ENCODE measurements at places on chromosomes 2 and 18.

- H3K4me1 ChIP-seq = peaks cover 9% of the 10 kb centered on the region
- no peak overlapping the region for H3K4me3 ChIP-seq
- no peaks in the 10 kb centered on the region for H3K36me3 ChIP-seq
- DNase-seq = peak; percentile 26
- no peaks in the 10 kb centered on the region for H3K27me3 ChIP-seq
Measured at GRCh38 chr2:221780281-221780688, 208.2 kb upstream of the EPHA4 start.

DNA sequence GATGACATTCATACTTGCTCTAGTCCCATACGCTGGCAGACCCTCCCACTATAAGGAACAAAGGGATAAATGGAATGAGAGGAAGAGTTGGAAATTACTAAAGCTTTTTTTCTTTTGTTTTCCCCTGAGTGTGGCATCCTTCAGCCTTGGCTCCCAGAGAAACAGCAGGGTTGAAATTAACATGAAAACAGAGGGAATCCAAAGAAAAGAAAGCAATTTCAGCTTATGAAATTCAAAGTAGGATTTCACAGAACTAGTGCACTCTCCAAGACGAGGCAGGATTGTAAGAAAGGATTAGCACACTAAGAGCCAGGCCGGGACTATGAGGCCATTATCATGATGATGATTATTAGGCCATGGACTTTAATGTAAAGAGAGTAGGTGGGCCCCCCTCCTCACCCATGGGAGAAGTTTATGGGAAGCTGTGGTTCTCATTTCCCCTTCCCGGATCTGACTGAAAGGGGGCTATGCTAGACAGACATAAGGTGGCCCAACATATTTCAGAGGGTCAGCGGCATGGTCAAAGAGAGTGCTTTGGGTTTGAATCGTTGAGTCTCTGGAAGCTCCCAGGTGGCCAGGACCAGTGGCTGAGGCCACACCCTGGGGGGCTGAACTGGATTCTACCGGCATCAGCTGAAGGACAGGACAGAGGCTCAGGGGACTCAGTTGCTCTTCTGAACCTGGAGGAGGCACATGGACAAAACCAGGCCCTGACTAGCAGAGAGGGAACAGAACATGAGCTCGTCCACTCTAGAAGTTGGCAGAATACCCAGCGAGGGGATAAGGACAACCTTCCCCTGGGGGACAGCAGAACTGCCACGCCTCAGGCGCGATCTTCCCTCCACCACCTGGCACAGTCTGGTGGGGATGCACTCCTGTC is 100.1 kb upstream of the ARL4C start:
- H3K27me3 ChIP-seq = no peaks in the 10 kb centered on the region
- H3K36me3 ChIP-seq = no peaks in the 10 kb centered on the region
- H3K4me3 ChIP-seq = no peak overlapping the region

DNA sequence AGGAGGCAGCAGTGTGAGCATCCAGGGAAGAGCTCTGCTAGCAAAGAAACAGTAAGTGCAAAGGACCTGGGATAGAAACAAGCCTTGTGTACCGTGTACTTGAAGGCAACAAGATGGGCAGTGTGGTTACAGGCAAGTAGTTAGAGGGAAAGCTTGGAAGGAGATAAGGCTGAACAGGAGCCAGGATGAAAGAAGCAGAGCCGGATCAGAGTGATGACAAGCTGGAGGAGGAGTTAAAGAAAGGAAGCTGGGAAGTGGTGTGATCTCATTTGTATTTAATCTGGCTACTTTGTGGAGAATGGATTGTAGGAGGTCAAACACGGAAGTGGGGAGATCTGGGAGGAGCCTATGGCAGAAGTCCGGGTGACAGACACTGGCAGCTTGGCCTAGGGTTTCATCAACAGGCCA is 44.7 kb upstream of the VPS54 start:
- no peak overlapping the region for H3K4me3 ChIP-seq
- no peak overlapping the region for H3K27ac ChIP-seq
- H3K4me1 ChIP-seq = peaks cover 7% of the 10 kb centered on the region
- no peaks in the 10 kb centered on the region for H3K27me3 ChIP-seq
- DNase-seq = no peak

DNA sequence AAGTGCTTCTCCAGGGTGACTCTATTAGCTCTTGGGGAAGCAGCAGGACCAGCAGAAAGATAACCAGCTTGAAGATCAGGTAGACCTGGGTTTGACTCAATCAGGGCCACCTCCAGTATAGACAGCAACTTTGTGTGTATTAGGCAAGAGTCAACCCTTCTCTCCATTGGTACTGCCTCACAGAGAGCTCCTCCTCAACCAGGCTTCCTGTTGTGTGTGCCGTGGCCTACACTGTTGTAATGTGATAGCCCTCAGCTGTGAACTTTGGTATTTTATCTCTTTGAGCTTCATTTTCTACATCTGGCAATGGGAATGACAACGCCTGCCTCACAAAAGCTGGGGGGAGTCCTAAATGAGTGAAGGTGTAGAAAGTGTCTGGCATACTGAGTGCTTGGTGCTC is 17.0 kb upstream of the MAP3K20 start:
- DNase-seq = no peak
- peaks cover 4% of the 10 kb centered on the region for H3K4me1 ChIP-seq
- H3K36me3 ChIP-seq = no peaks in the 10 kb centered on the region
- H3K4me3 ChIP-seq = no peak overlapping the region
- no peak overlapping the region for H3K27ac ChIP-seq

DNA sequence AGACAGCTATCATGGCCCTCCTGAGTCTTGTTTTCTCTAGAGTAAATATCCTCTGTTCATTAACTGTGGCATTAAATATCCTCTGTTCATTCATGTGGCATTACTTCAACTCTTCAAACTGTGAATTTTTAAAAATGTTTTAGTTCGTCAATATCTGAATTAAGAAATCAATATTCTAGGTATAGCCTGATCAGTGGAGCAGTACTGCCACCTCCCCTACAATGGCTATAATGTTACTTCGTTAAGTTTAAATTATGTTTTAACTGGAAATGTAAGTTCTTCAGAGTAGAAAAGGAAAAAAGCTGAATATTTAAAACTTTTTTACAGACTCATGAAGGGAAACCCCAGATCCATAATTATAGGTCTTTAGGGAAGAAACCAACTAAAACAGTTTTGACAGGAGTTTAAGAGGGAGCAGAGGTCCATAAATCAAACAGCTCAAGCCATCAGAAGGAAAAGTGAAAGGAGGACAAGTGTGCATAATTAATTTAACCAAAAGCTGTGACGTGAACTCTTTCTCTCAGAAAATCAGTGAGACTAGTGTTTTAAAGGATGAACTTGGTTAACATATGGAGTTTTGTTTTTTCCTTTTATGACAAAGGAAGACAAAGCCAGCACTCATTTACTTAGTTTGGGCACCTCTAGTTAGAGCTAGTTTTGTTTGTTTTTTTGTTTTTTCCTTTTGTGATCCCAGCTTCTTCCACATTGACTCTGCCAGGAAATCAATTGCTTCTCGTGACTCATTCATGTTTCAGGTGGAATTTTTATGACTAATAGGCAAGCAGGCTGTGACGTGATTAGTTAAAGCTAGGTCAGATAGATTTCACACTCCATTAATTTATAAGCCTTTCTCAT is 44.9 kb downstream of the RBBP8 start:
- no peak overlapping the region for H3K4me3 ChIP-seq
- DNase-seq = no peak
- no peak overlapping the region for H3K27ac ChIP-seq
- H3K36me3 ChIP-seq = peaks cover 3% of the 10 kb centered on the region
- no peaks in the 10 kb centered on the region for H3K4me1 ChIP-seq

DNA sequence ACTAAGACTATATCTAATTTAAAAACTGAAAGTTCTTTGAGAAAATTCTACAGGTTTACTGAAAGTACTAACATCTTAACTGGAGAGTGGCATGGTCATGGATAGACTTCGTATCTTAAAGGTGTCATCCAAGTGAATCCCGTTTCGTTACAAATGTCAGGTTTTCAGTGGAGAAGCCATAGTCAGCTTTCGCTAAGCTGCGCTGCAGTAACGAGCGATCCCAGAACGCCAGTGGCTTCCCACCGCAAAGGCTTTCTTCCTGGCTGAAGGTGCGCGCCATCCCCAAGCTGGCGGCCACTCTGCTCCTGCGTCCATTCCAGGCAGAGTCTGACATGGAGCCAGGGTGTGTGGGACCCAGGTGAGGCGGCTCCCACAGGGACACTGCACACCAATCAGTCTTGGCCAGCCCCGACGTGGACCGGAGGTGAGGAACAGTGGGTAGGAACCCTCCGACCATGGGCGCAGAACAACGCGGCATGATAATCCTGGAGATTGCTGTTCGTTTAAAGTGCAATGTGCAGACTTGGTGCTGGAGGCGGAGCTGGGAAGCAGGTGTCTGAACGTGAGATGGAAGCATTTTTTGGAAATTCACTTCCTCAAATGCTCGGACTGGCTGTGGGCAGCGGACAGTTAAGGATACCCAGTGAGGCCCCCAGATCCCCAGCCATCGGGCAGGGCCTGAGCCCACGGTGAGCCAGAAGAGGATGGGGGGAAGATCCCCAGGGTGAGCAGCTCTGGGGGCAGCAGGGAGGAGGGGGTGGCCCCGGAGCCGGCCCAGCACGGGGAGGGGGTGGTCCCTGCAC is 27.8 kb upstream of the KCNG2 start:
- H3K27me3 ChIP-seq = peaks cover 12% of the 10 kb centered on the region
- H3K4me3 ChIP-seq = peak overlapping the region; percentile 22
- no peak for DNase-seq
- no peaks in the 10 kb centered on the region for H3K4me1 ChIP-seq
- H3K36me3 ChIP-seq = no peaks in the 10 kb centered on the region
- H3K27ac ChIP-seq = peak overlapping the region; percentile 17

DNA sequence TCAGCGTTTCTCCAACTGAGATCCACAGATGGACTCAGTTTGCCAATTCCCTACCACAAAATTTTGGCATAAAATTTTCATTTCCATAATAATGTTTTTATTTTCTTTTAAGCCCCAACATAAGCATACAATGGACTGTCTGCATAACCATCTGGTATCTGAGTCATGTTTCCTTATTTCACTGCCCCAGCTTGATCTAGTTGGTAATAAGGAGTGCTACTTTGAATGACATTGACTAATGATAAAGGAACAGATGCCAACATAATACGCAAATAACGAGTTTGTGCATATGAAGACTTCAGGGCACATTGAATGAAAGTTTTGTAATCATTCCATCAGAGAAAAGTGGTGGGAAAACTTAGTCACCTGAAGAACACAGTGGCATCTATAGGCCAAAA is 8.8 kb upstream of the MBD2 start:
- no peaks in the 10 kb centered on the region for H3K27me3 ChIP-seq
- H3K4me3 ChIP-seq = no peak overlapping the region
- DNase-seq = no peak
- no peak overlapping the region for H3K27ac ChIP-seq

DNA sequence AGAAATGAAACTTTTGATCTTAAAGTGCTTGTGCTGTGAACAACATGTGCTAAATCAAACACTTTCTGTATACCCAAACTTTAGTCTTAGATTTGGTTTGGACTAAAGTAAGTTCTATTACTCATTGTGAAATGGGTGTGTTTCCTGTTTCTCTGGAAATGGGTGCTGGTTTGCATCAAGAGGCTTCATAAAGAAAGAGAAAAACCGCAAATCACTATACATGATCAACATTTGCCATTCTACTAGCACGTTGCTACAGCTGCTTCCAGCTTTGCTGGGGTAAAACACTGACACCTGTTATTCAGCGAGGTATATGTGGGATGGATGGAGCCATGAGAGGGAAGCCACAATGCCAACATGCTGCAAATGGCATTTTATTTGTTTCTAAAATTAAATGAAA is 547.0 kb upstream of the ACVR2A start:
- no peak for DNase-seq
- no peaks in the 10 kb centered on the region for H3K27me3 ChIP-seq
- H3K36me3 ChIP-seq = no peaks in the 10 kb centered on the region
- H3K4me3 ChIP-seq = no peak overlapping the region

GRCh38 chr2:10329880-10330699 is 27.4 kb downstream of the HPCAL1 start:
- H3K4me3 ChIP-seq = no peak overlapping the region
- no peaks in the 10 kb centered on the region for H3K36me3 ChIP-seq
- H3K4me1 ChIP-seq = peaks cover 34% of the 10 kb centered on the region
- DNase-seq = no peak

GRCh38 chr2:169659320-169659719 is 34.9 kb downstream of the CFAP210 start:
- H3K27ac ChIP-seq = no peak overlapping the region
- no peaks in the 10 kb centered on the region for H3K27me3 ChIP-seq
- H3K4me3 ChIP-seq = no peak overlapping the region
- H3K4me1 ChIP-seq = no peaks in the 10 kb centered on the region

- H3K4me1 ChIP-seq = no peaks in the 10 kb centered on the region
- no peaks in the 10 kb centered on the region for H3K27me3 ChIP-seq
- no peak for DNase-seq
- no peak overlapping the region for H3K27ac ChIP-seq
- no peak overlapping the region for H3K4me3 ChIP-seq
- H3K36me3 ChIP-seq = peaks cover 2% of the 10 kb centered on the region
Measured at GRCh38 chr2:15238028-15238427, 323.1 kb downstream of the NBAS start.

- DNase-seq = no peak
- H3K36me3 ChIP-seq = no peaks in the 10 kb centered on the region
- no peaks in the 10 kb centered on the region for H3K27me3 ChIP-seq
- no peak overlapping the region for H3K27ac ChIP-seq
- H3K4me3 ChIP-seq = no peak overlapping the region
- no peaks in the 10 kb centered on the region for H3K4me1 ChIP-seq
Measured at GRCh38 chr2:172878260-172878659, 142.6 kb downstream of the RAPGEF4 start.

DNA sequence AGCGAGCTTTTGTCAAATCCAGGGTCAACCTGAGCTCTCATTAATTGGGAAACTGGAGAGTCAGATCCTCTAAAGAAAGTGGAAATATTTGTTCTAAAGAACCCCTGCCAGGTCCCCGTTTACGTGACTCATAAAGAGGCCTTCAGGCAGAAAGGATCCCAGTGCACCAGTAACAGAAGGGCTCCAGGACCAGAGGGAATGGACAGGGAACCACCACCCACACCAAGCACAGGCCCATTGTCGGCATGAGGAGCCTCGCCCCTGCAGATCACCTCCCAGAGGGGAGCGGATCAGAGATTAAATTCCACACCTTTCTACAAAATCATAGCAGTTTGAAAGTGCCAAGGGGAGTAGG is 16.4 kb upstream of the C1QL2 start:
- DNase-seq = no peak
- no peaks in the 10 kb centered on the region for H3K4me1 ChIP-seq
- H3K27me3 ChIP-seq = no peaks in the 10 kb centered on the region
- no peaks in the 10 kb centered on the region for H3K36me3 ChIP-seq

DNA sequence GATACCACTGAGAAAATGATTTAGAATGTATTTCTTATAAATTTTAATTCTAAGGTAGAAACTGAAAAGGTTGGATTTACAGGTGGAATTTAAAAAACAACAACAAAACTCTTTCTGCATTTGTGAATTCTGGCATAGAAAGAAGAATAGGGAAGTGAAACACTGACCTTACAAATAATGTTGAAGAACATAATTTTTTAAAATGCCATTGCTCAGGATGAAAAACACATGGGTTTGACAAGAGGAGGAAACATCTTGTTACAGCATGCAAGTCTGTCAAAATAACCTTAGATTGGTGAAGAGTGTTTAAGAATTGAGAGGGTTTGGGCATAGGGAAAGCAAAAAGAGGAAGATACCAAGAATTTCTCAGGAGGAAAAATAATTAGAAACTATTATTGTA is 184.3 kb downstream of the UBE2E3 start:
- no peak overlapping the region for H3K27ac ChIP-seq
- no peaks in the 10 kb centered on the region for H3K36me3 ChIP-seq
- no peak for DNase-seq
- H3K4me3 ChIP-seq = no peak overlapping the region
- H3K27me3 ChIP-seq = no peaks in the 10 kb centered on the region

Data from neuronal stem cell (in vitro differentiated cells).